ENCODE measurements at places on chromosomes 3 and 15.

- no peak for DNase-seq
Observed at GRCh38 chr3:45406772-45407171, 18.4 kb downstream of the LARS2 start.

GRCh38 chr3:13767896-13768295 is 112.0 kb downstream of the WNT7A start:
- no peak for DNase-seq

DNA sequence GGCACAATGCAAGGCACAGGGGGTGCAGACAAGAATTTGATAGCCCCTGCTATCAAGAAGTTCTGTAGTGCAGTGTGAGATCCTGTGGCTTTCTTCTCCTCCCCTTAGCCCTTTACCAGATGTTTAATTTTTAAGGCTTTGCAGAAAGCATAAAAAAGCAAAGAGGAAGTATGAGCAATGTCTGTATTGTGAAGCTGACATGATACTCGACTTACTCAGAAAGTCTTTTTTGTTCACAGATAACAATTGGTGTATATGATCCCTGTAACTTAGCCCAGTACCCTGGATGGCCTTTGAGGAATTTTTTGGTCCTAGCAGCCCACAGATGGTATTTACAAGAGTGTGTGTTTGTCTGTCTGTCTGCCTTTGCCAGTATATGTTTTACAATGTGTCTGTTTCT is 58.9 kb downstream of the ATG7 start:
- DNase-seq: no peak

DNA sequence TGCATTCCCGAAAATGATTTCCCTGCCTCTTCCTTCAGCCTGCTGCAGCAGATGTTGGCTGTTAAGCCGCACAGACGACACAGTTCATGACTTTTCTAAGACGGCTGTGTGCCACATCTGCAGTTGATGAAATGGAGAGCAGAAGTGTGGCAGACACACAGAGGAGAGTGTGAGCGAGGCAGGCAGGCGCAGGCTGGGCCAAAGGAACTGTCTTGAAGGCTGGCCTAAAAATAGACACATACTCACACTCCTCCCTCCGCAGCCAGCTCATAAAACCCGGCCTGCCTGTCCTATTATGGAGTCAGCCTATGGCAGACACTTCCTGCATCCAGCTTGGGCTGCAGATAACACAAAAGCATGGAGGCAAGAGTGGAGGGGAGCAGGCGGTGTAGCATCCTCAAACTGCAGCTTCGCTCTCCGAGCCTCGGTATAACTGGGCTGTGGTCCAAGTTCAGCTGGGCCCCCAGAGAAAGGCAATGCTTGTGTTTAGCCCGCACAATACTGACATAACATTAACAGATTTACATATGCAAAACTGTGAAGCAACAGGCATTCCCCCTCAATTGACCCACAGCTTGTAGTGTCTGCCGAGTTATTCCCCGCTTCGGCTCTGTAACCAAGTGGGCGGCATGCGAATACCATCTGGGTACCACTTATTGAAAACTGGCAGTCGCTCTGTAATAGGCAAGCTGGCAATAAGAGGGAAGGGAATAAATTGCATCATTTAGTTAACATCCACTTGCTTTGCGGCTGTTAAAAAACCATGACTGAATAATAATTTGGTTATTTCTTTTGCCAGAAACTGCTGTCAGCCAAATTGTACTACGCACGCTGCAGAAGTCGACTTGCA is 40.8 kb downstream of the FOXP1 start:
- peak; percentile 69 for DNase-seq

- DNase-seq: no peak
Observed at GRCh38 chr3:63774781-63775180, 44.3 kb upstream of the C3orf49 start.

DNA sequence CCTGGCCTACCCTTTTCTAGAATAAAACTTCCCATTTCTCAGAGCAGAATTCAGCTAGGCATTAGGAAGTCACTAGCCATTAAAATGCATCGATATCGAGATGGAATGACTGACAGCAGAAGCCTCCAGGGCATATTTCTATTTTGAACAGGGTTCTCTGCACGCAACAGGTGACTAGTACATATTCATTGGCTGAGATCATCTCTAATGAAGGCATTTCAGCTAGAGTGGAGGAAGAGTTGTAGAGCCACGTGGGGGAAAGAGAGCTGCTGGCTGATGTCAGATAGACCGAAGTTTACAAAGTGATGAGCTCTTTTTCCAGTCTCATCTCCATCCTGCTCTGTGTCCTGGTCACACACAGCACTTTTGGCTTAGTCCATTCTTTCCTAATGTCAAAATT is 7.5 kb downstream of the TMEM40 start:
- no peak for DNase-seq

DNA sequence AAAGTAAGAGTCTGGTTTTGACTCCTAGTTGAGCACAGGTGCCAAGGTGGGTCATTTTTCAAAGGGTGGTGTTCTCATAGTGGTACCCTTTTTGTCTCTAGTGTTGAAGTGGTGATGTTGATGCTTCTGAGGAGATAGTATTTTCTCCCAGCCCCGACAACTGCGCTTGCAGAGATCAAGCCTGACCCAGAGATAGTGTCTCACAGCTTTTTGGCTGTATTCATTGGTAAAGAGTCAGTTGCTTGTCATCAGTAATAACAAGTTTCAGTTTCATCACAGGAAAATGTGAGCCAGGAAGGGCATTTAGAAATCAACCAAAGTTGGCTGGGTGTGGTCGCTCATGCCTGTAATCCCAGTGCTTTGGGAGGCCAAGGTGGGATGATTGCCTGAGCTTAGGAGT is 139.3 kb downstream of the NFKBIZ start:
- no peak for DNase-seq

DNA sequence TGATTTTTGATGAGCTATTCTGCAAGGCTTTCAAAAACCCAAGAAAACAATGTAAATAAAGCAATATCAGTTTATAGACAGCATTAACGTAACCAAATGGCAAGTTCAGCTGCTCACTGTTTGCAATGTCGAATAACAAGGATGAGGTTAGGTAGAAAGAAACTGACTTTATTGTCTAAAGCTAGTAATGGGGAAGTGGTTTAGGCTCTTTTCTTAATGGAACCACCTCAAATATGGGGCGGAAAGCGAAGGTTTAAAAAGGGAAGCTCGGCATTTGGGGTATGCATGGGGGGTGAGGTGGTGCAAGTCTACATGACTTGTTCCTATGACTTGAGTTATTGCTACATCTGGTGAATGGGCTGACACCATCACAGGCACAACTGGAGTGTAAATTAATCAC is 1060.2 kb downstream of the NSUN3 start:
- no peak for DNase-seq

DNA sequence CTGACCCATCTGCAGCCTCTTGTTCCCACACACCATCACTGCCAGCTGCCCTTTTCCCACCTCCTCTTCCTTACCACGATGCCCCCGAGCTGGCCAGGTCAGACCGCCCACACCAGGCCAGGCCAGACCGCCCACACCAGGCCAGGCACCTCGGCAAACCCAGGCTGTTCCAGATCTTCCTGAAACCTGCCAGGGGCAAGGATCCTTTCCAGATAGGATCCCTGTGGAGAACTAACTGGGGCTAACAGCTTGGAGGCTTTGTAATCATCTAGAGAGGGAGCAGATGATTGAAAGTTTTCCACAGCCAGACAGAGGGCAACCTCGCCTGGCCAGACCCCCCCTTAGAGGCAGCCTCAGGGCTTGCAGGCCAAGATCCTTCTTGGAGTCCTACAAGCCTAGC is 287.3 kb upstream of the TLE3 start:
- no peak for DNase-seq

- DNase-seq: no peak
Observed at GRCh38 chr3:69787436-69788168, 48.3 kb downstream of the MITF start.

GRCh38 chr3:138842483-138843188 is 7.9 kb upstream of the PIK3CB start:
- DNase-seq: no peak

DNA sequence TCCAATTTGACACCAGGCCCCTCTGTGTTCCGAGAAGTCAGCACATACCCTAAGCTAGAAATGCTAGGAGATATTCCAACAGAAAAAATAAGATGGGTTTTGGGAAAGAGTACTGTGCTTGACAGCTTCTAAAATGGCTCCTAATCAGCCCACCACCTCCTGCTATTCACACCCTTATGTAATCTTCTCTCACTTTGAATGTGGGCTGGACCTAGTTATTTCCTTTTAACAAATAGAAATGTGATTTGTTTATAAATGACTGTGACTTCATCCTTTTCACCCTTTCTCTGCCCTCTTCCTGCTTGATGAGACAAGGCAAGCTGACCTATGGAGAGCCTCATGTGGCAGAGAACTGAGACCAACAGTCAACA is 961.1 kb downstream of the FHIT start:
- no peak for DNase-seq

- DNase-seq: no peak
Observed at GRCh38 chr3:4514916-4515315, 21.8 kb downstream of the ITPR1 start.

- DNase-seq: no peak
Observed at GRCh38 chr15:84685304-84685703, 27.3 kb upstream of the NMB start.

- DNase-seq: peak; percentile 2
Observed at GRCh38 chr3:178022599-178022998, 513.6 kb upstream of the KCNMB2 start.

- no peak for DNase-seq
Observed at GRCh38 chr15:88403351-88403791, 63.8 kb downstream of the MRPL46 start.

DNA sequence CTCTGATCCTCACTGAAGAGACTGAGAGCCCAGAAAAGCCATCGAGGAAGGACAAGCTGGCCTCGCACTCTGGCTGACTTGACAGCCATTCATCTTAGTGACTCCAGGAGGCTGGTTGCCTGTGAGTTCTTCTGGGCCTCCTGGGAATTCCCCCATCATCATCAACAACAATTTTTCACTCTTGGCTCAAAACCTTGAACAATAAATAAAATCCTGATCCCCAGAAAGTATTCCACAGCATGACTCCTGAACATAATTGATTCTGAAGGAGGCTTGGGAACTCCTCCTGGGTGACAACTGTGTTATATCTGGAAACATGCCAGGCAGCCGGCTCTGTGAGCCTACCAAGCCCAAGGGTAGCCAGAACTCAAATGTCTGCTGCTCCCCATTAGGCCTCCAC is 188.6 kb downstream of the SHQ1 start:
- no peak for DNase-seq

GRCh38 chr3:100088735-100089368 is 25.4 kb downstream of the FILIP1L start:
- DNase-seq: no peak

- no peak for DNase-seq
Observed at GRCh38 chr3:71511446-71511845, 72.1 kb downstream of the FOXP1 start.

DNA sequence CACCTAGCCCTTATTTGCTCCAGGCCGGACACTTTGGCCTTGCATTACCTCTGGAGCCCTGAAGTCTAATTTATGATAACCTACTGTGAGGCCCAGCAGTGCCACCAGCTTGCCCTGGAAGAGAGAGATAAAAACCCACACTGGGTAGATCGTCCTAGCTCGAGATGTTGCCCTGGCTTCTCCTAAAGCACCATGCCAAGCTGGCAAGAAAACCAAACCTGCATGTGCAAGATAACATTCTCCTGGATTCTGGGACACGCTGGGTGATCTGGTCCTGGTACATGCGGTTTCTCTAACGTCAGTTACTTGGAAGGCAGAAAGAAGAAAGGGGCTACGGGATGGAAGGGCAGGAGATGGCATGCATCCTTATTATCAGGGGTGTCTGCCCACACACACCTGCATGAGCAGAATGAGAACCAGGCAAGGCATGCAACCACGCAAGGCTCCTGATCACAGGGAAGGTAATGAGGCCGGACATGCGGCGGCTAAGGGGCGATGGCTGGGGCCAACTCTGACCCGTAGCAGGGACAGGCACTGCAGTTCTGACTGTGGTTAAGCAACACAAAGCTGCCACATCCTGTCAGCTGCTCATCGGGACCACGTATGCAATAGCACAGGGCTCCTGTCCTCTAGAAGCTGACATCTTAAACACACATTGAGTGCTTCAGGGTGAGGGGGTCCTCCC is 73.0 kb downstream of the OXNAD1 start:
- no peak for DNase-seq

- no peak for DNase-seq
Observed at GRCh38 chr3:37814547-37814946, 47.1 kb upstream of the CTDSPL start.

- no peak for DNase-seq
Observed at GRCh38 chr15:38853608-38854007, 289.0 kb upstream of the RASGRP1 start.

- DNase-seq: peak; percentile 30
Observed at GRCh38 chr3:49871531-49872153, 1.9 kb upstream of the CAMKV start.

- no peak for DNase-seq
Observed at GRCh38 chr3:186986406-186986805, 56.1 kb downstream of the ST6GAL1 start.

DNA sequence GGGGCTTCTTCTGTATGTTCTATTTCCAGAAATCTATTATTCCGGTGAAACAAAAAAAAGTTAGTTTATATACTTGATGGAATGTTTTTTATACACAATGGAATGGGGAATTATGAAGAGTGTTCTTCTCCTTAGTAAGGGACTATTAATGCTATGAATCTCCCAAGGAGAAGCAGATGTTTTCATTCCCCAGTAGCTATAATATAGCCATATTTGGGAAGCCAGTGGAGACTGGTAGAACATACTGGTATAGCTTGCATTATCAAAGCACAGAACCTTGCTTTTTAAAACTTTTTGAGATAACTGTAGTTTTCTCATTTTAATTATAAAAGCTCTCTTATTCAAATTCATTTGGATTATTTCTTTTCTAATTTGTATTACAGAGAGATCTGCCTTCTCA is 38.3 kb downstream of the ADGRG7 start:
- DNase-seq: no peak

DNA sequence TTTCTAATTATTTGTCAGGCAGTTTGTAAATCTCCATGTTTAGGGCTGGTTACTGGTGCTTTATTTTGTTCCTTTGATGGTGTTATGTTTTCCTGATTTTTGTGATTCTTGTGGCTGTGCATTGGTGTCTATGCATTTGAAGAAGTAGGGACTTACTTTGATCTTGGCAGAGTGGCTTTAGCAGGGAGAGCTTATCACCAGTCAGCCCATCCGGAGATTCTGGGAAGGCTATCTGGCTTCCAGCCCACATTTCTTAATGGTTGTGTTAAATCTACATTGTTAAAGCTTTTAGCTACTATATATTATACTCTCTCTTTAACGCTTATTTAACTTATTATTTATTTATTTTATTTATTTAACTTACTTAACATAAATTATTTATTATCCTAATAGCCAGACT is 35.1 kb downstream of the FBXL2 start:
- no peak for DNase-seq

DNA sequence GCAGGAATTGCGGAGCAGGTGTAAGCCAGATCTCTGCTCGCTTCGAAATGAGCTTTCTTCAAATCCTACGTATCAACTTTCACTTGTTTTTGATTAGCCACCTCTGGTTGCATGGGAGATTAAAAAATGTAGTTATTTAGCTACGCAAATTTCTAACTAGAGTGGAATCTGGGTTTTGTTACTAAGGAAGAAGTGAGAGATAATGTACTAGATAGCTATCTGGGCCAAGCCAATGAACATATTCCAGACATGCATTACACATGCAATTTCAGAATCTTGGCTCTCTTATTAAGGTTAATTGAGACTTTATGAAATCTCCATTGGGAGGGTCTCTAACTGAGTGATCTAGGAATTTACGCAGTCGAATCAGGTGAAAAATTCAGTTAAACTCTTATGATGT is 765.7 kb downstream of the DIPK2A start:
- no peak for DNase-seq

Data from nucleus accumbens (tissue), 56 donors.